ENCODE measurements at places on chromosomes 4 and X. TPM values are rescaled to one million over a fixed set of nuclear protein-coding genes. Genes with fewer than 3 reads are reported as not detected.
A peak's percentile ranks its signal among the peaks of the same experiment; 100 is the strongest.

- no peak for DNase-seq
Measured at GRCh38 chr4:79325436-79325835, 425 bp downstream of the NAA11 start.

GRCh38 chr4:94574616-94575015, 122.9 kb downstream of the PDLIM5 start:
- DNase-seq: no peak

- no peak for DNase-seq
Measured at GRCh38 chr4:97577004-97577403, 566.3 kb downstream of the STPG2 start.

DNA sequence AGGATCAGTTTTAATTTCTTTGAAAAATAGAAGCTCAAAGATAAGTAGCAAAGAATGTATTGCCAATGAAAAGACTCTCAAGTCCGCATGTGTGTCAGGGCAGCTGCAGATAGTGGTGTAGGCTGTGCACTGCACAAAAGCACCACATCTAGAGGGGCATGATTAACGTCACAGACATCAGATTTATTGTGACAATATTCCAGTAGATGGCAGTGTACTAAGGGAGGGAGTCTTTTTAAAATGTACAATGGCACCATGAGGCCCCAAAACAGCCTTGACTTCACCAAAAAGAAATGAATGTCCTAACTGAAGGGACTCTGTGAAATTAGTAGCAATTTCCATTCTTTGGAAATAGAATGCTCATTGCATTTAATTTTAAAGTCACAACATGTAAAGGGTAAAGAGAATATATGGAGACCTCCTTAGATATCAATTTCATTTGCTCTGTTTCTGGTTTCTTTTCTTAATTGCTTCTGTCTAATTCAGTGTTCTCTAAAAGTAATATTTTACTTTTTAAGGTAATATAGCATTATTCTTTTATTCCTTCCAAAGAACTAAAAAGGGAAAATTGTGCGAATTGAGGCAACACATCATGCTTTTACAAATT, 98.4 kb downstream of the ZNF827 start:
- DNase-seq: no peak

- no peak for DNase-seq
Measured at GRCh38 chr4:90240333-90240732, 113.1 kb downstream of the CCSER1 start.

The CYTL1 gene
- polyA plus RNA-seq: 5.6 TPM

GRCh38 chr4:47741200-47741599, 96.7 kb downstream of the CORIN start:
- DNase-seq: no peak

DNA sequence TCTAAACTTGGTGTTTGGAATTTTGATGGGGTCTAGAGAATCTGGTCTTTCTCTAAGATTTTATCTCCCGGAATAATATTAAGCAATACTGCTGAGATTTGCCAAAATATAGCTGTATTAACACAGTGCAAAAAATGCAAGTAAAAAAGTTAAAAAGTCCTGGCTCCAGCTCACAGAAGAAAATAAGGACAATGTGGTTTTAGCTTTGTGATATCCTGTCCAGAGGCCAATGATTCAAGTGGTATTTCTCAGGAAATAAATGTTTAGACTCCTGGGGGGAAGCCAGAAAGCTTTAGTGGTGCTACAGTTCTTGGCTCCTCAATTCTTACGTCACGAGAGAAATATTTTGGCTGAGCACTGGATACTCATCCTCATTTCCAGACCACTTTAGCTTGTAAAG, 40.9 kb upstream of the IL13RA2 start:
- DNase-seq: peak; percentile 73

GRCh38 chrX:40933706-40934425, 151.4 kb upstream of the USP9X start:
- peak; percentile 45 for DNase-seq

DNA sequence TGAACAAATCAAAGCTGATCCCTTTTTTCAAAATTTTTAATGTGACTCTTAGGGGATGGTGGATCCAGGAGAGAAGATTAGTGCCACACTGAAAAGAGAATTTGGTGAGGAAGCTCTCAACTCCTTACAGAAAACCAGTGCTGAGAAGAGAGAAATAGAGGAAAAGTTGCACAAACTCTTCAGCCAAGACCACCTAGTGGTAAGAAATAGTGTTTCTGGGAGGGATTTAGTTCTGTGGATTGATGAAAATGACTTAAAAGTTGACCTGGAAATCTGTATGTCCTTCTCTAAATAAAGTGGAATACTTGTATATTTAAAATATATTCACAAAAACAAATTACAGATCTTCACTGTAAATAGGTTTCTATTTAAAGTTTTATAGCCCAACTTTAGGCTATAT, 29.2 kb downstream of the NUDT9 start:
- DNase-seq: no peak

DNA sequence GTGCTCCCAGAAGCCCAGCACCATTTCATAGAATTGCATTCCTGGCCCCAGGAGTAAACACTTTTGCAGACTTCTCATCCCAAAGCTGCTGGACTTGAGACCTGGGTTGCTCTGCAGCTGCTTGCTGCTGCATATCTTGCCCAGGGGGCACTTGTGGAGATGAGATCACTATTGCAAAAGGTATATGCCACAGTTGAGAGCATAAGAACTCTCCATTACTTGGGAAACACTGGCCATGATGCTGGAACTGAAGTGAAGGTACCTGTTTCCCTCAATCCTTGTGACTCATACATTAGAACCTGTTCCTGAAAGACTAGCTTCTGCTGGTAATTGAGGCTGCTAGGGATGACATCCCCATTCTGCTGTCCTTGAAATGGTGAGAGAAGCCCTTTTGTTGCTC, 43.1 kb upstream of the WDR1 start:
- DNase-seq: no peak

The GAGE12J gene
- not detected for polyA plus RNA-seq

DNA sequence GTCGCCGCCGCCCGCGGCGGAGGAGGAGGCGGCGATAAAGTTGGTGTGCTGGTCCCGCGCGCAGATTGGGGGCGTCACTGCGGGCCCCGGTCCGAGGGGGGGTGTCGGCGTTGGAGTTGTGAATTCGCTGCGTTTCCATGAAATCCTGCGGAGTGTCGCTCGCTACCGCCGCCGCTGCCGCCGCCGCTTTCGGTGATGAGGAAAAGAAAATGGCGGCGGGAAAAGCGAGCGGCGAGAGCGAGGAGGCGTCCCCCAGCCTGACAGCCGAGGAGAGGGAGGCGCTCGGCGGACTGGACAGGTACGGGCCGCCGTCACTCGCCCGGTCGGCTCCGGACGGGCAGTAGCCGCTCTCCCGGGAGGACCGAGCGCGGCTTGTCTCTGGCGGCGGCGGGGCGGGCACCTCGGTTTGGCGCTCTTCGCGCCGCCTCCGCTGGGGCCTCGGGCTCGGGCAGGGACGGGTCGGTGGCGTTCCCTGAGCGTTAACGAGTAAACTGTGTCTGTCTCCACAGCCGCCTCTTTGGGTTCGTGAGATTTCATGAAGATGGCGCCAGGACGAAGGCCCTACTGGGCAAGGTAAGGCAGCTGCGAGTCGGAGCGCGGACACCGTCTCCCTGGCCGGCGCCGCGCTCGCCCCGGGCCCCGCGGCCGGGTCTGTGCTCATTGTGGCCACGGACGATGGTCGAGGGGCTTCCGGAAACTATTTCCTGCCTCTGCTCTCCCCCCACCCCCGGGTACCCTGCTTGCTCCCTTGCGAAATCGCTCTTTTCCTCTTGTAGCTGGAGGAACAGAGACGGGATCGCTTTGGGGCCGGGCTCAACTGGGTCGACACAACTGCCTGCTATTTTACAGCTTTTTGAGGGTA, 658 bp downstream of the KDM6A start:
- peak; percentile 32 for DNase-seq

DNA sequence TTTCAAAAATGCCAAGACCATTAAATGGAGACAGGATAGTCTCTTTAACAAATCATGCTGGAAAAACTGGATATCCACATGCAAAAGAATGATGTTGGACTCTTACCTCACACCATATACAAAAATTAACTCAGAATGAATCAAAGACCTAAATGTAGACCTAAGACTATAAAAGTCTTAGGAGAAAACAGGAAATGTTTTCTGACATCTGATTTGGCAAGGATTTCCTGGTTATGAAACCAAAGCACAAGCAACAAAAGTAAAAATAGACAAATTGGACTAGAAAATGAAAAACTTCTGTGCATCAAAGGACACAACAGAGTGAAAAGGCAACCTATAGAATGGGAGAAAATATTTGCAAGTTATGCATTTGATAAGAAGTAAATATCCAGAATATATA, 37.6 kb downstream of the ARFIP1 start:
- no peak for DNase-seq

GRCh38 chrX:141945426-141945825, 41.7 kb downstream of the MAGEC1 start:
- no peak for DNase-seq

DNA sequence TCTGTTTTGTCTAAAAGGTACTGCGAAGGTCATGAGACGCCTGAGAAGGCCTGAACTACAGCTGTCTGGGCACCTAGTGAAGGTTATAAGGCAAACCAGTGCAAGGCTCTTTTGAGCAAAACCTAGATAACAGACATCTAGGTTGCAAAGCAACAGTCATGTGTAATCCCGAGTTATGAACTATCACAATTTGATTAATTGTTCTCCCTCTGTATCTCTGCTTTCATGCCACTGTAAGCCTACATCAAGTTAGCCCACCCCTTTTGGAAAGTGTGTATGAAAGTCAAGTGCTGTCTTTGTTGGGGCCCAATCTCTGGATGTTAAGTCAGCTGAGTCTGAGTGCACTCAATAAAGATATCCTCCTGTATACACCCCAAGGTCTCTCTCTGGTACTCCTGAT, 31.9 kb upstream of the UGT2B7 start:
- no peak for DNase-seq

DNA sequence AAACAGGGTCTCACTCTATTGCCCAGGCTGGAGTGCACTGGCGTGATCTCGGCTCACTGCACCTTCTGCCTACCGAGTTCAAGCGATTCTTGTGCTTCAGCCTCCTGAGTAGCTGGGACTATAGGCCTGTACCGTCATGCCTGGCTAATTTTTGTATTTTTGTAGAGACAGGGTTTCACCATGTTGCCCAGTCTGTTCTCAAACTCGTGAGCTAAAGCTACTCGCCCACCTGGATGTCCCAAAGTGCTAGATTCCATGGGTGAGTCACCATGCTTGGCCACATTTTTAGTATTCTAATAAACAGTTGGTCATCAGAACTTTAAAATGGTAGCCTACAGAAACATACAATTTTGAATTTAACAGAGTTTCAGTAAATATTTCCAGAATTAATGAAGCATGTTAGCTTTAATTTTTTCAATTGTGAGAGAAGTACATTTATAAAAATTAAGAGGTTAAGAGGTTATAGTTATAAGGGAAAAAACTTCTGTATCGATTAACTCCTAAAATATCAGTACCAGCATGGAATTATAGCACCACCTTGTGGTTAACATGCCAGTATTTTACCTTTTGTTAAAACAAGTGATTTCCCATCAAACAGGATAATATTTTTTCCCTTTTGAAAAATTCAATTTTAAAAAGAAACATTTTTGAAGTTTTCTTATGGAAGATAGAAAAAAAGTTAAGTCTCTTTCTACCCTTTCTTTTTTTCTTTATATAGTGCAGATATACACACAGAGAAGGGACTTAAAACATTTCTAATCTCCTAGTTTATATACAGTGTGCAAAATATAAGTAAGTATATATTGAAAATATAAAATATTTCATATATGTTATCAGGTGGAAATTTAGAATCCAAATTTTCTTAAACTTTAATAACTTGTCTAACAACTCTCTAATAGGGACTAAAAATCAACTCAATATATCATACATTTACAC, 35.4 kb downstream of the CEP44 start:
- DNase-seq: peak; percentile 6

DNA sequence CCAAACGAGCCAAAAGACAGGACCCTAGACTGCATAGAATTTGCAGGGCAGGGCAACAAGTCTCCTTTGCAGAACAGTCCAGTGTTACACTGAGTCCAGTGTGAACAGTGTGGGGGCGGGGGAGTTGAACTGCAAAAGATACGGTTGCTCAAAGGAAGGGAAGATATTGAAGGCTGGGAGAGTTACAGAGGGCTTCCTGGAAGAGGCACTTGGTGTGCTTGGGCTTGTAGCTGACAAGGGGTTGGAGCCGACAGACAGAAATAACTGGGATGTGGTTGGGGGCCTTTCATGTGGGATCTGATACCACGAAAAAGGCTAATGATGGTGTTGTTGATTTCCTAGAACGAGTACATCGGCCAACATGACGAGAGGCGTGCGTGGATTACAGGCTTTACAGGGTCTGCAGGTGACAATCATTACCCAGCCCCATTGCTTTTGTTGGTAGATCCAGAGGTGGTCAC, 6.1 kb downstream of the XPNPEP2 start:
- DNase-seq: no peak

DNA sequence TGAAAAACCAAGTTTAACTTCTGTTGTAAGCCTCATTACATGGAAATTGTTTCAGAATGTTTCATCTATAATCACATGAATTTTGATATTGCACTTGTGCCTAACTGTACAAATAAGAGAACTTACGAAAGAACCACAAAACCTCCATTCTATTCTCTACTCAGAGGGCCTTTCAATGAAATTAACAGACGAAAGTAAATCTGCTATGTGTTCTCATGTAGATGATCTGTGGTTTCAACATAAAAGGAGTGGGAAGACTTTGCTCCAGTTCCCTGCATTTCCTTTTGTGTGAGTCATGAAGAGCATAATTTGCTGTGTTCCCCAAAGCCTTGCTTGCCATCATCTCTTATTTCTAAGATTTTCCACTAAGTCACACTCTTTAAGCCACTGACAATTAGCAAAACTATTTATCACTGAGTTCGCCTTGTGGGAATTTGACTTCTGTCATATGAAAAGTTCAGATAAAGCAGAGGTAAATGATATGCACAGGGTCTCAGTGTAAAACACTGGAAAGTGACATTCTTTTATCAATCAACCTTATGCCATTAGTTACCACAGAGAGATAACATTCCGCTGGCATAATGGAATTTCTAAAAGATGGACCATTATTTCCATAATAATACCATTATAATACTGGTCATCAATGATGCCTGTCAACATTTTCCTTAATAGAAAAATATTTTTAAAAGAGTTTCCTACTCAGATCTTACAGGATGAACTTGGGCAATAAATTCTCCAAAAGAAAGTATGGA, 329.8 kb downstream of the NR3C2 start:
- no peak for DNase-seq

- DNase-seq: no peak
Measured at GRCh38 chr4:821181-821591, 4.7 kb downstream of the CPLX1 start.

DNA sequence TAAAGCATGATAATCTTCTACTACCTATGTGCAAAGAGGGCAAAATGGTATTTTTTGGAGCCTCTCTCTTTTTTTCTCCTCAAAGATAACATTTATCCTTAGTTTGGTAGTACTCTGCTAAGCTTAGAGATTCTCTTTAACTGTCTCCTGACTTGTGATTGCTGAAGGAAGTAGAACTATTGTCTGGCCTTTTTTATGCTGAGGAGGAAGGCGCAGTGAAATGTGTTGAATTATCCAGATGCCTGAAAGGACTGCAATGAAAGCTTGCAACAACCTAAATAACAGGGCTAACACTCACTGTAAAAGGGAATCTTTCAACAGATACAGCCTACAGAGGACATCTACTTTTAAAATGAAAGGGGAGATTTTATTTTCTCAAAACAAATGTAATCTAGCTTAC, 59.5 kb upstream of the CCDC160 start:
- no peak for DNase-seq

The APOO gene
- polyA plus RNA-seq: 19.3 TPM

GRCh38 chr4:159105761-159106243, 2.9 kb downstream of the RAPGEF2 start:
- DNase-seq: peak; percentile 6

Measured in hindlimb muscle (tissue), 1 donor.